Skin of body (tissue), 3 donors: ENCODE measurements at places on chromosomes 5 and 9. TPM values are rescaled to one million over a fixed set of nuclear protein-coding genes. Genes with fewer than 3 reads are reported as not detected.
A peak's percentile ranks its signal among the peaks of the same experiment; 100 is the strongest.

DNA sequence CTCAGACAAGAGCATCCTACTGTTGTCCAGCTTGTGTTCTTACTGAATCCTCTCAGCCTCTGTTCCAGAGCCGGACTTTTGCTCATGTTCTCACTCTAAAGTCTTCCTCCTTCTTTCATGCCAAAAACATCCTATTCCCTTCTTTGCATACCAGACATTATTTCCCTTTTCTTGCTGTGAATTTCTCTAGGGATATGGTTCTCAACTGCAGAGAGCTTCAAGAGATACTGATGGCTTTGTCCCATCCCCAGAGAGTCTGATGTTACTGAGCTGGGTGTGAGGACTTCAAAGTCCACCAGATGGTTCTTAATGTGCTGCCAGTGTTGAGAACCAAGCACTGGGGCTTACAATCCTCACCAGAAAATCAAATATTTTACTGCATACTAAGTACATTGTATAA lies 98.6 kb upstream of the FER start:
- DNase-seq, result no peak

DNA sequence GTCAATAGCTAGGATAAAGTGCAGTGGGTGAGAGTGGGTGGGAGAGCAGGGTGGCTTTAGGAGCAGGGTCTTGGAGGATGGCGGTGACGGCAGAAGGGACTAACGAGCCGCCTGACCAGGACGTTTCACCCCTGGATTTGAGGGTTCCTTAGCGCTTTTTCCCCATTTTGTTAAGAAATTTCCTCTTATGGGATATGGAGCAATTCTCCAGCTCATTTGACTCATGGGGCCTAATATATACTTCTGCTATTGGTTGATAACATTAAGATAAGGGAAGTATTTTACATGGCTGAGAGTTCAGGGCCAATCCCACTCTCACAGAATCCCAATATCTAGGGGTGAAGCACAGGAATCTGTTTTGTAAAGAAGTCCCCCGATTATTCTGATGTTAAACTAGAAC lies 17.6 kb downstream of the CD180 start:
- no peak for DNase-seq

- DNase-seq, result no peak
These were observed 24.2 kb downstream of the CLPTM1L start for GRCh38 chr5:1320436-1321344.

DNA sequence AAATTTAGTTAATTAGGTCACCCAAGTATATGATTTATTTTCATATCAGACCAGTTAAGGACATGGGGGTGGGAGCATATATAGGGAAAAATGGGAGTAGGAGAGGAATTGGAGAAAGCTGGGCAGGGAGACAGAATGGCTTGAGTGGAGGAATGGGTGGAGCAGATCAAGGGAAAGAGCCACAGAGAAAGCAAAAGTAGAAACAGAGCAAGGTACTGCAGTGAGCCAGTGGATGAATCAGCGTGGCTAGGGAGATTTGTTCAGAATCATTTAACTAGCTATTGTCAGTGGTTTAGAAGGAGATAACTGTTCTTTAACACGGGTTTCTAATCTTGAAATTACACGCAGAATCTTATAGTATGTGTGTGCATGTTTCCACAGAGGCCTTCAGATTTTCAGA lies 37.4 kb downstream of the SNX24 start:
- DNase-seq, result no peak

- peak; percentile 56 for DNase-seq
These were observed 13.5 kb downstream of the NREP start for GRCh38 chr5:111743512-111743911.

GRCh38 chr5:103356350-103357091 lies 98.0 kb downstream of the MACIR start:
- no peak for DNase-seq

- no peak for DNase-seq
These were observed 21.8 kb upstream of the PRUNE2 start for GRCh38 chr9:76927540-76928240.

DNA sequence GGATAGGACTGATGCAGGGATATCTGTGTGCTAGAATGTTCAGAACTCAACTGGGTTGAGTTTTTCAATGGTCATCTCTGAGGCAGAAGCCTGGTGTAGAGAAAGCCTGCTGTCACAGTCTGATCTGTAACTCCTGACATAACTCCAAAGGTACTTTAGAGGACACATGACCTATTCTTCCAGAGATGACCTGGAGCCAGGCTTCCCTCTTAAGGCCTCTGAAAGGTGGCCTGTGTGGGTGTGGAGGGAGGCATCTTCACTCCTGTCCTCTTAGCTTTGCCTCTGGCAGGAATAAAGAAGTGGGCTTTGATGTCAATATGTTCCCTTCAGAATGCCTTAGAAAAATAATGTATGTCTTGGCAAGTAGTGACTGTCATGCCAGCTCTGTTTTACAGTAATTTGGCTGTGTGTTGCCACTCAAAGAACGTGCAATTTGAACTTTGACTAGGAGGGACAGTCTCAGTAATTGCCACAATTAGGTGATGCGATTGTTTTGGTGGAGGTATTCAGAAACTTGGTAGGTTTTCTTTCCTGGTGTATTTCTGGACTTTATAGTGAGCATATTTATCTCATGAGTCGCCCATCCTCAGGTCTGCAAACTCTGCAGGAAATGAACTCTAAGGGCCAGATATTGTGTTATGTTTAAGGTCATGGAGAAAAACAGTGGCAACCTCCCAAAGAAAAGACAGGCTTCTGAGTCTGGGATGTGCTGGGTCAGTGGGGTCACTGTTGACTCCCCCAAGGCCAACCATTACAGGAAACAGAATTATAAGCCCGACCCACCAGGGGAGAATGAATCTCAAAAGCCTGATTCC lies 3.2 kb upstream of the C5orf63 start:
- no peak for DNase-seq

DNA sequence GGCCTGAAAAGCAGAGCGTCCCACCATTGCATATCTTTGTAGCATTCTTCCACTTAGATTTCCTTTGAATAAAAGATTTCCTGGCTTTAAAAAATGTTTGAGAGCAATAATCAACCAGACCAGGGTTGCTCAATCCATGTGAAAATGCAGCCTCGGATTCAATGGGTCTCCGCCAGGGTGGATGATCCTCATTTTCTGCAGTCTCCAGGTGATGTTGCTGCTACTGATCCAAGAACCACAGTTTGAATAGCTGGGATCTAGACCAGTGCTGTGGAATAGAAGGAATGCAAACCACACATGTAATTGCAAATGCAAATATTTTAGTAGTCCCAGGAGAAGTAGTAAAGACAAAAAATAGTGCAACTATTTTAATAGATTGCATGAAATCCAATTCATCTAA lies 317.6 kb downstream of the IRX1 start:
- peak; percentile 52 for DNase-seq

- DNase-seq, result peak; percentile 91
These were observed 395.1 kb upstream of the RPS23 start for GRCh38 chr5:82673057-82673809.

- DNase-seq, result peak; percentile 94
These were observed 46.2 kb upstream of the PWWP2A start for GRCh38 chr5:160165137-160166068.

GRCh38 chr9:104999136-104999535 lies 71.2 kb upstream of the ABCA1 start:
- no peak for DNase-seq

DNA sequence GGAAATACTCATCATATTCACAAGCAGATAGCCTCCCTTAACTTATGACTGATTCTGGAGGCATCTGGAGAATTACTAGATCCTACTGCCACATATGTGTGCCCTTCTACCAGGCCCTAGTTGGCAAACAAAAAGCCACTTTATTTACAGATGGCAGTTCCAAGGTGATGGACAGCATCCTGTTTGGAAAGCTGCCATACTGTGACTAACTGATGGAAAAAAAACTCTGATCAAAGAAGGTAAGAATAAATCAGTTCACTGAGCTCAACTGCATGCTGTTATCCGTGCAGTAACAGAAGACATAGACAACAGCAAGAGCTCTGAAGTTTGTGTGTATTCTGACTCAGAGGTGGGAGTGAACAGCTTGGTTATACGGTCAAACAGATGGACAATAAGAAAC lies 279.8 kb upstream of the POU5F2 start:
- DNase-seq, result no peak

The RAD50 gene
- total RNA-seq, result 30.8 TPM

The PCDHB8 gene
- 0.49 TPM for total RNA-seq

The DIRAS2 gene
- total RNA-seq, result 1.9 TPM
